Stimulated activated CD8-positive, alpha-beta memory T cell treated with anti-CD3 and anti-CD28 coated beads, Interleukin-12 subunit alpha, Interleukin-12 subunit beta, amount 100 ng/mL, for 1 hour (primary cell): ENCODE measurements at places on chromosomes 5 and 9.

DNA sequence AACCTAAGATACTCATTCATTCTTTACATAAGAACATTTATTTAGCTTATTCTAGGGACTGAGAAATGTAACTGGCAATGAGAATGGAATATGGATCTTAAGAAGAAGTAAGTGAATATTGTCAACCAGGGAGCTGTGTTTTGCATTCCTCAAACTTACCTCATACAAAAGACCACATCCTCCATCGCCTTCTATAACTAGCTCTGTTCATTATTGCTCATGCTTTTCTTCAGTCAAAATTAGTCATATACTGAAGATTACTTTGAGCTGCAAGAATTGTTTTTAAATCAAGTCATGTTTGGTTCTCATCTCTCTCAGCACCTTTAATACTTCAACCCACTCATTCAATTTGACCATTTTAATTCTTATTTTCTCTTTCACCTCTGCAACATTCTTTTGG, 140.3 kb upstream of the RASA1 start:
- no peak for DNase-seq

DNA sequence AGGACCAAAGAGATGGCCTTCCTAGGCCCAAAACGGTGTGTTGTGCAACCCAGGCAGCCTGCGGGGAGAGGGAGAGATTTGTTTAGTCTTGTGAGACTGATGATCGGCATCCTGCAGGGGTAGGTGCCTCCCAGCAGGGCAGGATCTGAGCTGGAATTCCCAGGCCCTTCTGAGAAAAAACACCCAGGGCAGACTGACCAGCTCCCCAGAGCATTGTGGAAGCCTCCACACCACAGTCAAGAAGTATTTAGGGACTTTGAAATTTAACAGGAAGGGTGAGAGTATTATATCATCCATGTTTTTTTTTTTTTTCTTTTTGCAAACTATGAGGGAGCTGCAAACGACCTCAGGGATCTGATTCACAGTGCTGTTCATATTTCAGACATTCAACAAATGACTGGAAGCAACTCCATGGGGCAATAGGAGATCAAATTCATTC, 104.5 kb upstream of the LHFPL2 start:
- no peak for DNase-seq

- DNase-seq, result no peak
Measured at GRCh38 chr5:55495216-55495615, 39.5 kb downstream of the PLPP1 start.

GRCh38 chr9:98970532-98971041, 26.9 kb downstream of the COL15A1 start:
- DNase-seq, result no peak

DNA sequence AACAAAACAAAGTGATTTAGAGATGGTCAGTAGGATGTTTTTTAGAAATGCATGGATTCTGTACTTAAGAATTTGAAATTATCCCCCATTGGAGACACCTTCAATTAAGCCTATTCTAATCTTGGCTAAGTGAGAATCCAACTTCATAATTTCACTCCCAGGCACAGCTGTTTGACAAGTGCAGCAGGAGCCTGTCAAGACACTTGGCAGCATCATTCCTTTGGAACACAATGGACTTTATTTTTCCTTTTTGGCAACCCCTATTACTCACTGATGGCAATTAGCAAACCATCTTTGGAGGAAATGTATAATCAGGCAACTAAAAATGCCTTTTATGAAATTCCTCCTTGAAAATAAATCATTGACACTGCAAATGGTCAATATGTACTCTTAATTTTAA, 194.7 kb downstream of the GLIS3 start:
- no peak for DNase-seq
